ENCODE measurements at places on chromosomes 1 and 21.
A peak's percentile ranks its signal among the peaks of the same experiment; 100 is the strongest.

- DNase-seq, result no peak
Measured at GRCh38 chr1:228496084-228496483, 8.9 kb downstream of the RNF187 start.

GRCh38 chr1:86731416-86731815 lies 27.0 kb downstream of the SH3GLB1 start:
- DNase-seq, result no peak

- DNase-seq, result peak; percentile 36
Measured at GRCh38 chr1:61083013-61083806, 849 bp downstream of the NFIA start.

DNA sequence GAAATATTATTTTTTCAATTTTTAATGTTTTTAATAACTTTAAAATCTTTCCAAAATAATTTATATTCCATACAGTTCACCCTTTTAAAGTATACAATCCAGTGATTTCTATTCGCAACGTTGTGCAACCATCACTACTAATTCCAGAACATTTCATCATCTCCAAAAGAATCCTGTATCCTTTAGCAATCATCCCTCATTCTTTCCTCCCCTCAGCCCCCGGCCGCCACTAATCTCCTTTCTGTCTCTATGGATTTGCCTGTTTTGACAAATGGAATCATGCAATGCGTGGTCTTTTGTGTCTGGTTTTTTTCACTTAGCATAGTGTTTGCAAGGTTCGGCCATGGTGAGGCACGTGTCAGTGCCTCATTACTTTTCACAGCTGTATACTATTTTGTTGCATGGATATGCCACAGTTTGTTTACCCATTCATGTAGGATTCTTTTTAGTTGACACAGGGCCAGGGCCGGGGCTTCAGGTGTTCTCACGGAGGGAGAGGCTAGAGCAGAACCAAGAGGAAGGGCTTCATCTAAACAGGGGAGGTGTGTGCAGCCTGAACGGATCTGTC lies 40.6 kb upstream of the ZBTB40 start:
- peak; percentile 36 for DNase-seq

- DNase-seq, result no peak
Measured at GRCh38 chr21:38937844-38938243, 132.1 kb downstream of the ETS2 start.

- DNase-seq, result no peak
Measured at GRCh38 chr1:30762930-30763650, 5.5 kb upstream of the LAPTM5 start.

DNA sequence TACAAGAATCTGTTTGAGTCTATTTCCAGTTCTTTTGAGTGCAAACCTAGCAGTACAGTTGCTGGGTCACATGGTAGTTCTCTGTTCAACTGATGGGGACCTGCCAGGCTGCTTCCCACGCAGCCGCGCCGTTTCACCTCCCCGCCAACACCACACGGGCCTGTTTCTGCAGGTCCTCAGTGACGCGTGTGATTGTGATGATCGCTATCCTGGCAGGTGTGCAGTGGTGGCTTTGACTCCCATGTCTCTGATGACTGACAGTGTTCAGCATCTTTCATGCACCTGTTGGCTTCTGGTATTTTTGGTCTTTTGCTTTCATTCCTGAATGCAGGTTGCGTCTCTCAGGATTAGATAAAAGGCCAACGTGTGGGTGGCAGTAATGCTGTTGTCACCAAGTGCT lies 41.6 kb downstream of the FAAP20 start:
- no peak for DNase-seq

- no peak for DNase-seq
Measured at GRCh38 chr1:204087893-204088528, 15.1 kb downstream of the SOX13 start.

DNA sequence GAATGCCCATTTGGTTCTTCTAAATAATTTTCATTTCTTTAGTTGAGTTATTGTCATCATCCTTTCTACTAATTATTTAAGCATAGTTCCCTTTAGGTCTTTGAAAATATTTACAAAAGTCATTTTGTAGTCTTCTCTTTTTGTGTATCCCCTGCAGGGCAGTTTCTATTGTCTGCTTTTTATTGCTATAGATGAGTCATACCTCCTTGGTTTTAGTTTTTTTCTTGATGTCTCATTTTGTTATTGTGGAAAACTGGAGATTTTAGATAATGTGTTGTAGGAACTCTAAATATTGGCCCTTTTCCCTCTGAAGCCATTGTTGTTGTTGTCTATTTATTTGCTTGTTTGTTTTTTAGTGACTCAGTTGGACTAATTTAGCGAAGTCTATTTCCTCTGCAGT lies 387.9 kb downstream of the NUF2 start:
- peak; percentile 20 for DNase-seq

DNA sequence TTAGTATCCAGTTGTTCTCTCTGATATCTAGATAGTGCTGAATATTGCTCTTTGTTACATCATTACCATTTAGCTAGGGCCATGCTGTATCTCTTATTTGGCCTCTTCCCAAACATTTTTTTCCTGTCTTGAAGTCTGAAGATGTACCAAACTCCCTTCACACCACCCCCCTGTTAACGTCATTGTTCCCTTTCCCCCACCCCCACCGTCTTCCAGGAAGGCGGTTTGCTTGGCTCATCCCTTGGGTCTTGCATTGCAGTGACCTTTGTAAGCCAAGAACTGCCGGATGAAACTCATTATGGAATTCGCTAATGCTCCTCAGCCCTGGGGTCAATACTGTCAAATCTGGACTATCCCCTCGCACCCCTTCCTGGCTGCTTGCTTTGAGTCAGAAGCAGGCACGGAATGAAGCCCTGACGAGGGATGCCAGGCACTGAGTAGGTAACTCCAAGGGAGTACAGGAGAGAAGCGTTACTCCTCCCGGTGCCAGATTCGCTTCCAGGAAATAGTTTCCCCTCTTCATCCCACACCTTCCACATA lies 283.1 kb downstream of the TM2D1 start:
- DNase-seq, result peak; percentile 71

- DNase-seq, result no peak
Measured at GRCh38 chr1:227740401-227740960, 5.2 kb downstream of the SNAP47 start.

DNA sequence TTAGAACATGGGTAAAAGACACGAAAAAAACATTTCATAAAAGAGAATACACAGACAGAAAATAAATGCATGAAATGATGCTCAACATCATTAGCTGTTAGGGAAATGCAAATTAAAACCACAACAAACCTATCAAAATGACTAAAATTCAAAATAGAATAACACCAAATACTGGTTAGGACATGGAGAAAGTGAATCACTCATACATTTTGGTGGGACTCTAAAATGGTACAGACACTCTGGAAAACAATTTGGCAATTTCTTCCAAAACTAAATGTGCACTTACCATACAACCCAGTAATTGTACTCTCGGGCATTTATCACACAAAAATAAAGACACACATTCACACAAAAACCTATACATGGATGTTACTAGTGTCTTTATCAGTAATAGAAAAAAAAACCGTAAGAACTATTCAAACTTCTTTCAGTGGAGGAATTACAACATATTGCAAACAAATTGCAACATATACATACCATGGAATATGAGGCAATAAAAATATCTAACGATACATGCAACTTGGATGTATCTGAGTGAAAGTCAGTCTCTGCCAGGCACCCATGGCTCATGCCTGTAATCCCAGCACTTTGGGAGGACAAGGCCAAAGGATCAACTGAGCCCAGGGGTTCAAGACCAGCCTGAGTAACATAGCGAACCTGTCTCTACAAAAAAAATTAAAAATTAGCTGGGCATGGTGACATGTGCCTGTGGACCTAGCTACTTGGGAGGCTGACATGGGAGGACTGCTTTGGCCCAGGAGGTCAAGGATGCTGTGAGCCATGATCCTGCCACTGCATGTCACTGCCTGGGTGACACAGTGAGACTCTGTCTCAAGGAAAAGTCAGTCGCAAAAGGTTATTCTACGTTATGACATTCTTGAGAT lies 19.6 kb downstream of the HSF2BP start:
- DNase-seq, result peak; percentile 87

DNA sequence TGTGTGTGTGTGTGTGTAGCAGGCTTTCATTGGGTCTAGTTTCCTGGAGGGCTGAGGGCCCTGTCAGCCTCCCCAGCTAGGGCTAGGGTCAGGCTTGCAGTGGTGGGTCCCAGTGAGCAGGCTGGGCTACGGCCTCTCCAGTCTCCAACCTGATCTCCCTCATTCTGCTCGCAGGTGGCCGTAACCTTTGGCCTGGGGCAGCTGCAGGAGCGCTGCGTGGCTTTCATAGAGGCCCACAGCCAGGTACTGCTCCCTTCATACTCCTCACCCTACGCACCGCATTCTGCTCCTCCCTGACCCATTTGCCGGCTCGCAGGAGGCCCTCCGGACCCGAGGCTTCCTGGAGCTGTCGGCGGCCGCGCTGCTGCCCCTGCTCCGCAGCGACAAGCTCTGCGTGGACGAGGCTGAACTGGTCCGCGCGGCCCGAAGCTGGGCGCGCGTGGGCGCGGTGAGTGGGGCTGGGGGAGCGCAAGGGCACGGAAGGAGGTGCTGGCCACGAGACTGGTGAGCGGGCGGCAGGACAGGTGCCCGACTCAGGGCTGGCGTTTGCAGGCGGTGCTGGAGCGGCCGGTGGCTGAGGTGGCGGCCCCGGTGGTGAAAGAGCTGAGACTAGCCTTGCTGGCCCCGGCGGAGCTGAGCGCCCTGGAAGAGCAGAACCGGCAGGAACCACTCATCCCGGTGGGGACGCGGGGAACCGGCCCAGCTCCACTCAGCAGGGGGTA lies 4.7 kb downstream of the BTBD19 start:
- no peak for DNase-seq

DNA sequence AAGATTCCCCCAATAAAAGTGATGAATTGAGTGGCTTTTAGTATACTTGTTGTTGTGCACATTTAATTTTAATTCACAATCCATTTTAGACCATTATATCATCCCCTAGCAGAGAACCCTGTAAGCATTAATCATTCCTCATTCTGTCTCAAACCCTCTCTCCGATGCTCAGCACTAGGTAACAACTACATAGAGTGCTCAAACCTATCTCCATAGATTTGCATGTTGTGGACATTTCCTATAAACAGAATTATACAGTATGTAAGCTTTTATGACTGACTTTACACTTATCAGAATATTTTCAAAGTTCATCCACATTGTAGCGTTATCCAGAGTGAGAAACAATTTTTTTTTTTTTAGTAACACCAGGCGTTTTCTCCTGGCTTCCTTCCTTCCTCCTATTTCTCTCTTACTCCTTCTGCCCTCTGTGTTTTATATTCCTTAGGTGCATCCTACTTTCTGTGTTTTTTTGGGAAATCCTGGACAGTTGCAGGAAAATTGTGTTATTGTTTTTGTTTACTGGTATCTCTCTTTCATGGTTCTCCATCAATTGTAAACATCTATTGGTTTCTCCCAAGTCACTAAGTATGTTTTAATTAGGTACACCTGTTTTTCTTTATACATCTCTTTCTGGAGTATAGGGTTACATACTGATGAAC lies 1528.0 kb upstream of the TPTE start:
- DNase-seq, result no peak
